ENCODE measurements at places on chromosomes 12 and 14.

- DNase-seq = peak; percentile 76
Measured at GRCh38 chr14:50321009-50321660, 9.0 kb downstream of the DMAC2L start.

GRCh38 chr12:55074806-55075205 is 51.4 kb upstream of the OR9K2 start:
- DNase-seq = no peak

GRCh38 chr12:88063375-88063774 is 34.2 kb upstream of the C12orf50 start:
- DNase-seq = no peak

GRCh38 chr12:95116341-95116740 is 42.9 kb upstream of the NR2C1 start:
- no peak for DNase-seq

GRCh38 chr12:129827866-129828384 is 75.9 kb downstream of the TMEM132D start:
- no peak for DNase-seq

DNA sequence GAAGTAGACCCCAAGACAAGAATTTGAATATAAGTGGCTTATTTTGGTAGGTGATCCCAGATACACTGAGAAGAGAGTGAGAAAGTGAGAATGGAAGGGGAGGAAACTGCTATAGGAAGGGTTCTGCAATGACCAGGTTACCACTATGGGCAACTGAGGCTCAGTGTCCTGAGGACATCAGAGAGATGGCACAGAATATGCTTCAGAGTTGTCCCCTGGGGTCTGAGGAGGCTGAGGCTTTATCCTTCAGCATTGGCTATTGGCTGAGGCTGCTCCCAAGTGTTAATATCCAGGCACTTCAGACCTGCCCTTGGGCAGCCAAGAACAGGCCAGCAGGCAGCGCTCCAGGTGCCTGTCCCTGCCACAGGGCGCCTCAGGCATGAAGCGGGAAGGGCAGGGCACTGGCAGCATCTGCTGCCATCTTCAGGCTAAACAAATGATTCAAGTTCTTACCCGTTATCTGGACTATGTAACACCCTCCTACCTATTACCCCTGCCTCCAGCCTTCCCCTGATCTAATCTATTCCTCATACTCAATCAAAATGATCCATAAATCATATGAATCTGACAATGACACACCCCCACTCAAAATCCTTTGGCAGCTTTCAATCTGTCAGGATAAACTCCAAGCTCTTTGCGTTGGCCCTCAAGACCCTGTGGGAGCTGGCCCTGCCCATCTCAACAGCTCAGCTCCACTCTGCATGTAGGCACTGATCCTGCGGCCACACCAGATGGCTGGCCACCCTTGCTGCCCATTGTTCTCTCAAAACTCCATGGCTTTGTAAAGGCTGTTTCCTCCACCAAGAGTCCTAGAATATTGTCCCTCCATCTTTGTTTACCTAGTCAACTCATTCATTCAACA is 42.4 kb downstream of the CKAP4 start:
- no peak for DNase-seq

GRCh38 chr12:116055895-116056607 is 221.4 kb downstream of the MED13L start:
- no peak for DNase-seq

DNA sequence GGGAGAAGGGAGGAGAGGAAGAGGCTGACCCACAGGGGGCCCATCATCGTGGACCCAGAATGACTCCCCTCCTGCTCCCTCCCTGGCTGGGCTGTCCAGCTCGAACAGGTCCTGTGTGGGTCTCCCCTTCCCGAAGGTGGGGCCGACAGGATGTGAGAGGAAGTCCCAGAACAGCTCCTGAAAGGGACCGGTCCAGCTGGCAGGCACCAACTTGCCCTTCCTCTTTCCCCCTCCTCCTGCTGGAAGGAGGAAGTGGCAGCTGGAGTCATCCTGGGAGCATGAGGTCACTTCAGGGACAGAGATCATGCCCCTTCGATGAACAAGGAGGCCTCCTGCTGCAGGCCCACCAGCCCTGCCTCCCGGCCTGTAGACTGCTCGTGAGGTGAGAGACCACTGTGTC is 35.0 kb upstream of the BEGAIN start:
- peak; percentile 38 for DNase-seq

- no peak for DNase-seq
Measured at GRCh38 chr12:122018457-122018856, 3.2 kb upstream of the BCL7A start.

DNA sequence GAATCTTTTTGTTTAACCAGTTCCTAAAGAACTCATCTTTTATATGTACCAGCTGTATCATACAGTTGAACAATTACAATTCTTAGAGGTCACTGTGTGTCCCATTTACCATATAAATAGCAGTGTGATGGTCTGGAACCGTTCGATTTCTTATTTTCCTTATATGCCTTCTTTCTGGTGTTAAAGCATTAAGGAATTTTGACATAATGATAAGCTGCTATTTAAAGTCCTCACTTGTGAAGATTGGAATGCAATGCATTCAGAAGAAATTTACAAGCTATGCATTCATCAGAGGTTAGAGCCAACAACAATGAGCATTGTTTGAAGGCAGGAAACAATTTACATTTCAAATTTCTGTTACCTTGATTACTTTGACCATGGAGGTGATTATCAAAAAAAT is 80.0 kb upstream of the PRICKLE1 start:
- DNase-seq = no peak

- DNase-seq = no peak
Measured at GRCh38 chr14:92507174-92507768, 6.3 kb upstream of the RIN3 start.

GRCh38 chr12:12503384-12504078 is 59.1 kb downstream of the DUSP16 start:
- DNase-seq = no peak

- no peak for DNase-seq
Measured at GRCh38 chr14:50399251-50400032, 2.8 kb upstream of the CDKL1 start.

DNA sequence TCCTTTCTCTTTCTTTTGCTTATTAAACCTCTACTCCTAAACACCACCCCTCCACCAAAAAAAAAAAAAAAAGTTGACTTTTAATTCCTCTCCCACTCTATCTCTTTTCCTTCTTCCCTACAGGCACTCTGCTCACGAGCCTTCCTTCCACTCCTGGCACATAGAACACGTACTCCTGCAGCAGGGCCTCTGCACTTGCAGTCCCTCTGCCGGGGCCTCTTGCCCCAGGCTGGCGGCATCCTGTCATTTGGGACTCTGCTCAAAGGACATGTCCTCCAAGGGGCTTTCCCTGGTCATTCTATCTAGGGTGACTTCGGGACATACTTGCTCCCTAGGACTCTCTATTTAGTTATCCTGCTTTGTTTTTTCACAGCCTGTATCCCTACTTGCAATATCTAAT is 7.7 kb downstream of the FOS start:
- no peak for DNase-seq

GRCh38 chr12:124592481-124593160 is 25.2 kb upstream of the NCOR2 start:
- no peak for DNase-seq

DNA sequence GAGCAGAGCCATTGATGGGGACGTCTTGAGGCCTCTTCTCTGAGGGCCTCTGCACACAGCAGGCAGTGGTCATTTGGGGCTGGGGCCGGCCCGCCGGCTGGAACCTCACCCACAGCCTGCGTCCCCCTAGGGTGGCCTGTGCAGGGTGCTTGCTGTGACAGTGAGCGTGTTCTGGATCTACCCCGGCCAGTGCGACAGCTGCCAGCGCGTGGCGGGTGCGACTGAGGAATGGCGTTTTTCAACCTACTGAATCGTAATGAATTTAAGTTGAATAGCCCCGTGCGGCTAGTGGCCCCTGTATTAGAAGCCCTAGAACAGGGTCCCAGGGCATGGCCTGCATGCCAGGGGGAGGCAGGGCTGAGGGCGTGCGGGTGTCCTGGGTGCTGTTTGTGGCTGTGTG is 13.8 kb downstream of the RFLNA start:
- no peak for DNase-seq

GRCh38 chr12:132148368-132149045 is 4.2 kb downstream of the NOC4L start:
- DNase-seq = no peak

DNA sequence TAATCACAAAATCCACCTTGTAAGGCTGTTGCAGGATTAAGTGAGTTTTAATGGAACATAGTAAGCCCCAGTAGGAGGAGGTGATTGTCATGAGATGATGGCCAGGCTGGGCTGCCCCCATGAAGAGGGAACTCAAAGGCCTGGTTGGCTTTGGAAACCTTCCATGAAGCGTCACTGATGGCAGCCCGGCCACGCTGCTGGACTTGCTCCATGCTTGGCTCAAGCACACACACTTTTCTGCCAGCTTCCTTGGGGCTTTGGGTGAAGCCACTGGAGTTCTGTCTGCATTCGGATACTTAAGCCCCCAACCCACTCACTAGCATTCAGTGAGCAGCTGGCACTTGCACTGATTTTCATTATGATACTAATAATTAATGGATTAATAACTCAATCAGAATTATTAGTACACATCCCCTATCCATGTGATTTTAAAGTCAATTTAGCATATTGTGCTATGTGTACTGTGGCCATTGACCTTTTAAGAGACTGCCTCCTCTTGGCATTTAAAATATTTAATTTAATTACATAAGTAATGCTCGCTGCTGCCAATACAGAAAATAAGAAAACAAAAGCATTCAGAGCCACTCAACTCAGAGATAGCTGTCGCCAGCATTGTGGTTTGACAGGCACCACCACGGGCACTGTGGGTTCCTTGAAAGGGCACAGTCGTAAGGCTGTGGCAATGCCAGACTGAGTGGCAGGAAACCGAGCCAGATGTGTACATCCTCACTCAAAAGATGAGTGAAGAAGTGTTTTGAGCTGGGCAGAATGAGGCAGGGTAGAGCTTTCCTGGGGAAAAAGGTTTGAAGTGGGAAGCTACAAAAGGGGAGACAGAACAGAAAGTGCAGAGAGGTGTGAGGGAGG is 15.9 kb downstream of the KRT85 start:
- peak; percentile 43 for DNase-seq

DNA sequence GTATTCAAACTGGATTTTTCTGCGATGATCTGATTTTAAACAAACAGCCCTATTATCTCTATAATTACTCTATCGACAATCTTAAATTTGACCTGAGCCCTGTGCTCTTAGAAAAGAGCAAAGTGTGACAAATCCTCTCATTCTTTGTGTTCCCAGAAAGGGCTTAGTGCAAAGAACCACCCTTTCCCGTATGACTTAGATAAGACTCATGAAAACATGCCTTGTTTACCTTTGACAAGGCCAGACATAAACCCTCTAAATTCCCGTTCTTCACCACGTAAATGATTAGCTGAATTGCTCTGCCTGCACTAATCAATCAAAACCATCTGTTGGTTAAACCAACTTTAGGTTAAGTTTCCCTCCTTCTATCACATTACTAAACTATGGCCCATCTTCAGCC is 285.7 kb upstream of the SEL1L start:
- no peak for DNase-seq

GRCh38 chr14:53331921-53332320 is 178.8 kb upstream of the DDHD1 start:
- DNase-seq = no peak

- no peak for DNase-seq
Measured at GRCh38 chr12:128712622-128713021, 111.1 kb downstream of the SLC15A4 start.

GRCh38 chr12:108313606-108314351 is 25.3 kb downstream of the CMKLR1 start:
- DNase-seq = no peak

GRCh38 chr12:79686171-79686570 is 4.6 kb downstream of the PAWR start:
- DNase-seq = no peak

DNA sequence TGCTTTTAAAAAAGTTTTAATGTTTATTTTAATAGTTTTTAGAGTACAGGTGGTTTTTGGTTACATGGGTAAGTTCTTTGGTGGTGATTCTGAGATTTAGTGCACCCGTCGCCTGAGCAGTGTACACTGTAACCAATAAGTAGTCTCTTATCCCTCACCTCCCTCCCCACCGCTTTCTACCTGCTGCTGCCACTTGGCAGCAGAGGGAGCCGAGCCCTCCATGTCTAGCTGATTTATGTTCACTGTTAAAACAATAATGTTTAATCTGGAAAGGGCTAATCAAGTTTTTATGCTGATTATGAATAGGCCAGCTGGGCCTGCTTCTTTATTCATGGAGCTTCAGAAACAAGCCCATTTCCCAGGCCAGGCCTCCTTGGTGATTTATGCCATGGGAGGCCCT is 73.1 kb downstream of the ADCK1 start:
- DNase-seq = no peak

GRCh38 chr14:38124506-38124905 is 83.2 kb upstream of the SSTR1 start:
- DNase-seq = no peak

DNA sequence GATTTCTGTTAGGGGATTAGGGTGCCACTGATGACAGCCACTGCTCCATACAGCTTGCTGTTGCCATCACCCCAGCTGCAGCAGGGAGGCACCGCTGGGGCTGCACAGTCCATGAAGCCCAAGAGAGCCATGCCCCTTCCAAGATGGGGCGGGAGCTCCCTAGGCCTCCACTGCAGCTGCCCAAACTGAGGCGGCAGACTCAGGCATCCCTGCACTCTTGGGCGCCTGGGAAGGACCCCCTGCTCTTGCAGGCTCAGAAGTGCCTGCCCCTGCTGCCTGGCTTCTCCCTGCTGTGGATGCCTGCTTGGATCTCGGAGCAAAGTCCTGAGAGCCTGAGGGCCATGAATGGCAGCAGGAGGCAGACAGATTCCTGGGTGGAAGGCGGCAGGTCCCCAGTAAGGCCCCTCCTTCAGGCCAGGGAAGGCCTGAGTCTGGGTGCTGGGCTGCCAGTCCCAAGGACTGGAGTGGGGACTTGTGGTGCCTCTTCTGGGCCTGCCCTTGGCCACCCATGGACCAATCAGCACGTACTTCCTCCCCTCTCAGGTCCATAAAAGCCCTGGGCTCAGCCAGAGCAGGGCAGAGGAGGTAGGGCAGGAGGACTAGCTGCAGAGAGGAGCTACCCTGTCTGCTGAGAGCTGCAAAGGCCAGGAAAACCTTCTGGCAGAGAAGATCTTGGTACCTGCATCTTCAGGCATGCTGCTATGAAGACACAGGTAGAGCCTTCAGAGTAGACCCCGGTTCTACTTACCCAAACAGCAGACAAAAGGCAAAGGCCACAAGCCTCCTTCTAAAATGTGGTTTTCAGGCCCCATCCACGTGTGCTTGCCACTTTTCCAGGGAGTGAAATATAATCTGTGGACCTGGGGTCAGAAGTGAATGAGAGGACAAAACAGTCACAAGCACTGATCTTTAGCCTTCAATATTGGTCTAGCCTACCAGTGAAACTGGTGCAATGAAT is 30.0 kb upstream of the STK38L start:
- DNase-seq = no peak

GRCh38 chr14:72604133-72604532 is 289.8 kb downstream of the DPF3 start:
- DNase-seq = no peak

Data from right forelimb (tissue), 1 donor.